Stomach (tissue), 19 donors: ENCODE measurements at places on chromosomes 5 and 9. TPM values are rescaled to one million over a fixed set of nuclear protein-coding genes. Genes with fewer than 3 reads are reported as not detected.
A peak's percentile ranks its signal among the peaks of the same experiment; 100 is the strongest.

The PSMB7 gene
- total RNA-seq, result 17.5 TPM

The FOXD4L6 gene
- total RNA-seq, result not detected

DNA sequence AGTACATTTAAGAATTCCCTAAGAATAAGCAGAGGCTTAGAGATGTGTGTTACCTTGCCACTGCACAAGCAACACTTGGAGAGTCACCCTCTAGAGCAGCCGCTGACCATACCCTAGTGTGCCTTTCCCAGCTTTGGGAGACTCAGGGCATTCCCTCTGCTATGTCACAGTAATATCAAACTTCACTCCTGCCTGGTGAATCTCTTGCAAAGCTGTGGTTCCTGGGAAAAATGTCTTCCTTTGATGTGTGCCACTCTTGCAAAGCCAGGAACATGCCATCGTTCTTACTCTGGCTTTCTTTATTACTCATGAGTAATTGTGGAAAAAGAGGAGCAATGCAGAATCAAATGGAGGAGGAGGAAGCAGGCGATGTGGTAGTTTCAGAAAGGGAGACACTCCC lies 173.2 kb downstream of the CCDC192 start:
- no peak overlapping the region for H3K27ac ChIP-seq
- H3K4me1 ChIP-seq, result peaks cover 8% of the 10 kb centered on the region
- H3K4me3 ChIP-seq, result no peak overlapping the region
- H3K36me3 ChIP-seq, result no peaks in the 10 kb centered on the region

GRCh38 chr5:179191506-179192184 lies 131.5 kb downstream of the ZNF354C start:
- H3K27me3 ChIP-seq, result no peaks in the 10 kb centered on the region
- no peaks in the 10 kb centered on the region for H3K36me3 ChIP-seq
- no peak overlapping the region for H3K27ac ChIP-seq
- DNase-seq, result no peak

- no peak overlapping the region for H3K27ac ChIP-seq
- no peak overlapping the region for H3K4me3 ChIP-seq
- H3K36me3 ChIP-seq, result peaks cover 19% of the 10 kb centered on the region
- peaks cover 4% of the 10 kb centered on the region for H3K4me1 ChIP-seq
- no peak for DNase-seq
Observed at GRCh38 chr9:99134893-99135341, 30.0 kb downstream of the TGFBR1 start.

GRCh38 chr9:90900130-90900529 lies 98.5 kb downstream of the SYK start:
- no peaks in the 10 kb centered on the region for H3K36me3 ChIP-seq
- H3K4me3 ChIP-seq, result no peak overlapping the region
- no peaks in the 10 kb centered on the region for H3K4me1 ChIP-seq
- H3K27me3 ChIP-seq, result no peaks in the 10 kb centered on the region

- DNase-seq, result no peak
- H3K4me3 ChIP-seq, result peak overlapping the region; percentile 95
- peaks cover 5% of the 10 kb centered on the region for H3K36me3 ChIP-seq
- peaks cover 36% of the 10 kb centered on the region for H3K4me1 ChIP-seq
- H3K27ac ChIP-seq, result peak overlapping the region; percentile 98
Observed at GRCh38 chr9:94166976-94167346, 82.7 kb downstream of the PTPDC1 start.
